ENCODE measurements at places on chromosomes 11 and 22.

DNA sequence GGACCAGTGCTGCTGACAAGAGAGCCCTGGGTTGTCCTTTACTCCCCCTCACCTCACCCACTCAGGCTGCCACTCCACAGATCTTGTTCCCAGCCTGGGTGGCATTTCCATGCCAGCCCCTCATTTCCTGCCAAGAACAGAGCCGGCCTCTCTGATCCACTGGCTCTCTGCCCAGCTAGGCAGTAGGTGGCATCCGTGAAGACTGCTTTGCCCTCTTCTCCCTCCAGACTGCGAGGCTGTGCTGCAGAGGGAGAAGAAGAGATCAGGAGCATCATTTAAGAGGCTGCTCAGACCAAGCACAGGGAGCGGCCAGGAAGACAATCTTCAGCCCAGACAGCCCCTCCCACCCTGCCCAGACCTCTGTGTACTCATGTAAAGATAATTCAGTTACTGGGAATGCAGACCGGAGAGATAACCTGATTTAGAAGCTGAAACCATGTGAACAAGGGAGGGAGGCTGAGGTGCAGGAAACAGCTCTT, 126.9 kb upstream of the NCAM1 start:
- no peak for DNase-seq

DNA sequence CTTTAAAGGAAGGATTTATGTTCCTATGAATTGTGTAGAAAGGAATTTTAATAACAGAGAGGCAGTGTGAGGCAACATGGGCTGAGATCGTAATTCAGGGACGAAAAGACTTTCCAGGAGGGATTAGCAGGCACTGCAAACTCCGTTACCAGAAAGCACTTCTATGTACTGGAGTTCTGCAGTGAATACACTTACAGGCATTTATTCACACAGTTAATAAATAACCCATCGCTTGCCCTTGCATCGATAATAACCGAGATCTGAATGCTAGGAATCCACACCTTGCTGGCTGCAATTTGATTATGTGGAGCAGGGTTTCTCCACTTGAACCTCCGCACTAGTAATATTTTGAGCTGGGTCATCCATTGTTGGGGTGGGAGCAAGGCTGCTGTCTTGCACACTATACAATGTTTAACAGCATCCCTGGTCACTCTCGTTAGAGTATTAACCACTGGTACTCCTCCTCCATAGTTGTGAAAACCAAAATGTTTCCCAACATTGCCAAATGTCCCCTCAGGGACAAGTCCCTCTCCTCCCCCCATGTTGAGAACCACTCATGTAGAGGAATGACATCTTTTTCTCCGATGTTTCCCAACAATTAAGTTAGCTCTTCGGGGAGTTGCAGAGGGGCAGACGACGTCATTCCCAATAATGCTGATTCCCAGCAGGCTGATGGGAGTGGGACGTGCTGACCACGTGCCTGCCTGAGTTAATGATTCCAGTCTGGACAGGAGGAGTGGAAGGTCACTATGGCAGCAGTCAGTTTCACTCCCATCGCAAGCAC, 99.5 kb downstream of the SNX19 start:
- DNase-seq: peak; percentile 18

DNA sequence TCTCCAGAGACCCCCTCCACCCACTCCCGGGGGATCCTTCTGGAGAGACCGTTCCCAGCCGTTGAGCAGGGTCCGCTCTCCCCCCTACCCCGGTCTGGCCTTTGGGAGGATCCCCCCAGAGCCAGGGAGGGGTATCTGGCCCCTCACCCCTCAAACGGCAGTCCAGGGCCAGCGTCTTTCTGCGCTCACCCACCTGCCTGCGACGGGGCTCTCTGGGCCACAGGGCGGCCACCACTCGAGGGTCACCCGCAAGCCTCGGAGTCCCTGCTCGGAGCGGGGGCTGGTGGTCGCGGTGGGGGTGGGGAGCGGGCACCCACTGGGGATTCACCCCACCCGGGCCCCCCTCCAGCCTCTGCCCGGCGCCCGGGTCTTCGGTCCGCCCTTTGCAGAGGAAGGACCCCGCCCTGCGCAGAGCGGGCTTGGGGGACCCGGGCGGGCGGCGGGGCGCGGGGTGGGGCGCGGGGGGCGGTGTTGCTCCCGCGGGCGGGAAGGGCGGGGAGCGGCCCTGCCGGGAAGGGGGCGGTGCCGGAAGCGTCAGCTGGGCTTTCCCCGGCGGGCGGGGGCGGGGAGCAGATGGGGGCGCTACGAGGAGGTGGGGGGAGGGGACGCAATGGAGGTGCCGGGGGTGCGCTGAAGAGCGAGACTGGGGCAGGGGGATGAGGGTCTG, 16.6 kb downstream of the CRELD2 start:
- DNase-seq: peak; percentile 66

- DNase-seq: no peak
Observed at GRCh38 chr11:441418-442274, at the start of gene ANO9. Gene ANO9, minus strand, starts transcription at chr11:442011. Its CDS starts 85 bp downstream, at chr11:441926.

GRCh38 chr11:105577641-105578040, 32.2 kb upstream of the GRIA4 start:
- peak; percentile 39 for DNase-seq

GRCh38 chr11:60757231-60757800, 649 bp downstream of the MS4A15 start:
- no peak for DNase-seq

- no peak for DNase-seq
Observed at GRCh38 chr11:122707901-122708300, 52.4 kb downstream of the UBASH3B start.

DNA sequence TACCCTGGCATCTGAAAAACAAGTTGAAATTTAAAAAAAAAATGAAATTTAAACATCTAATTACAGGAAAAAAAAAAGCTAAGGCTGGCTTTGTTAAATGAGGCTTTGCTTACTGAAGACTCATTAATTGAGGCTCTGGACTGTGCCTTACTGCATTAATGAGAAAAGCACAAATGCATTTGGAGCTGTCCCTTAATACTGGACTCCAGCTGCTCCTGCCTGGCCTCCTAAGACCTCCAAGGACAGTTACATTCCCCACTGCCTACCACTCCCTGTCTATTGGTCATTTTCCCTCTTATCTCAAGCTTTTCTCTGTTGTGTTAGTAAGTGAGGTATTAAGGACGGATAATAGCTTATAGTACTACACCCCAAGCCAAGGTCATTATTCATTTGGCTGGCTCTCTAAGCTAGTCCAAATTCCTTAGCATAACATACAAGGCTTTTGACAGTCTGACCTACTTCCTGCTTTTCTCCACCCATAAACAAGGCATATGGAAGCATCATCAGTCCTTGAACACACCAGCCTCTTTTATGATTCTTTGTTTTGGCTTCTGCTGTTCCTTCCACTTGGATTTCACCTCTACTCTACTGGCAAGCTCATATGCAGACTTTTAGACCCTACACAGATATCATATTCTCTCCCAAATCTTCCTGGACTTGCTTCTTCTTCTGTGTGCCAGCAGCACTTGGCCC, 62.5 kb downstream of the USP35 start:
- no peak for DNase-seq

GRCh38 chr11:27100534-27100933, 59.9 kb downstream of the BBOX1 start:
- no peak for DNase-seq

DNA sequence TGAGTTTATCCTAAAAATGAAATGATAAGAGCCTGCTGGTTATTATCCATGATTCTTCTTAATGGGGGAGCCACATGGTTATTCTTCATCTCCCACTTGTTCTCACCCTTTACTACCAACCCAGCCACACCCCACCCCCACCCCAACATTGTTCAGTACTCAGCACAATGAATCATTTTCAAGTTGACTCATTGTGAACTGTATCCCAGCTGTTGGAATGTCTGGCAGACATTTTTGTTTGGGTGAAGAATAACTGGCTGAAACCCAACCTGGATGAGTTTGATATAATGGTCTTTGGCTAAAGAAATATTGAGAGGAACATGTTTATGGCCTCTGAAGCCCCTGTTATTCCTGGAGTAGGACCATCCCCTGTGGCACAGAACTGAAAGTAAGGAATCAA, 136.2 kb downstream of the ELP4 start:
- DNase-seq: no peak

Measured in NB4 (cell line).